ENCODE measurements at places on chromosomes 3 and 15.

GRCh38 chr3:42229942-42230688 is 35.9 kb downstream of the CCK start:
- DNase-seq, result no peak

- DNase-seq, result no peak
These were observed 135.4 kb downstream of the ATG7 start for GRCh38 chr3:11407644-11408043.

DNA sequence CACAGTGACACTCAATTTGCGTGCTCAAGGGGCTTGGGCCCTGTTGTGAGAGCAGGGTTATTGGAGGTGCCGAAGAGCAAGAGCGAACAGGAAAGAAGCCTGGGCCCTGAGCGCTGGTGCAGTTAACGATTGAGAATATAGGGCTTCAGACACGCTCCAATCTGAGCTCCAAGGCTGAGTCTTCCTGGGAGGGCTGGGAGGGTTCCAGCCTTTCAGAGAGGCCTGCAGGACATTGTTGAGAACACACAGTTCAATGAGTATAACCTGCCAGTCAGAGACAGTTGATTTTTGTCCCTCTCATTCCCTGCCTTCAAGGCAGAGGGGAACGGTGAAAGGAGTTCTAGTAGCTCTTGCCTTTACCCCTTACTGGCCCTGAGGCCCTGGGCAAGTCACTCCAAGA is 47.3 kb downstream of the GLDN start:
- DNase-seq, result no peak

DNA sequence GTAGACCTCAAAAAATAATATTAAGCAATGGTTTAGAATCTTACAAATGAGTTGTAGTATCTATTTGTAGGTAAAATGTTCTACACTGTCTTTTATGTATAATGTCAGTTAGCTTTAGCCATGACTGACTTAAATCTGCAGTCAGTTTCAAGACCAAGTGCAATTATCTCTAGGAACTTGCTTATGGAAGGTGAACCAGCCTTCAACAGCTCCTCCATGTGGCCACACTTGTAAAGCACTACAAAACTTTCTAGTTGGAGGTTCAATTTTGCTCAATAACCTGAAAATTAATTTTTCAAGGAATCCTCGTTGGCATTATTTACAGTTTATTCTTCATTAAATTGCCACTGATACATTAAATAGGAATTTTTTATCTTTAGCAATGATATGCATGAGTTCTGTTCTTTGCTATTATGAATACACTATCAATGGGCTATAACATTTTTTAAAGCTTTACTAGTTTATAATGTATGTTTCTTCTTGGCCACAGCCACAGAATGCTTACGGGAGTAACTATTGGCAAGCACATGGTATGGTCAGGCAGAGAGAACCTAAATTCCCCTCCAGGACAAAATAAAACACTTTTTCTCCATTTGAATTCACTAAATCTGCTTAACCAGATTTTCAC is 315.3 kb upstream of the UBE2E2 start:
- no peak for DNase-seq
